ENCODE measurements at places on chromosomes 2 and 18.

DNA sequence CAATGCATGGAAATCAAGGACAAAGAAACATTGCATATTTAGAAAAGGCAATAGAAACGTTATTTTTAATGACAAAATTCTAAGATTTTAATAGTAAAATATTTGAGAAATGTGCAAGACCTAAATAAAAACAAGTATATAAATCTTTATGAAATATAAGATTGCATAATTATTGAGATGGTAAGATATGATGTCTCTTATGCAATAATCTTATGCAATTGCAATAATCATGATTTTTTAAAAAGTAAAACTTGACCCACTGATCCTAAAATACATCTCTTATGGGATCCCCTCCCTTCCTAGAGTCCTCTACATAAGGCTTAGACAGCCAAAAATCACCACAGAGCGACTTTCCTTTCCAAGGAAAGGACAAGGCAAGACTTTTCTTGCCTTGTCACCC is 249.0 kb downstream of the DOK6 start:
- no peak for DNase-seq

GRCh38 chr2:235577404-235578330 is 83.8 kb downstream of the AGAP1 start:
- DNase-seq: peak; percentile 65

DNA sequence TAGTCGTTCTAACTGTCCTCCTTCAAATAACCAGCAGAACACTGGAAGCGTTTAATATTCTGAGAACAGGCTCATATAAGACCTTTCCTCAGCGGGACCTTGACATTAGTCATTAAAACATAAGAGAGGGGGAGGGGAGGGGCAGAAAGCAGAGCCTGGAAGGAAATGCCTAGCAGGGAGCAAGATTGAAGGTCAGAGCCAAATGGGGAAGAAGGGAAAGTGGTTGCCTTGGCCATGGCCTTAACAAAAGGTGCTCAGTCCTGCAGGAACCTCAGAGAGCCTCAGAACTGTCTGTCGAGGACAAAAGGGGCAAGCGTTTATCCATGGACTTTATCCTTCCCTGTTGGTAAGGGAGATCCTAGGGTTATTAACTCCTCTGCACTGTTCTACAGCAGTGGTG is 856 bp upstream of the PLA2R1 start:
- DNase-seq: no peak

GRCh38 chr2:67878743-67879142 is 184.1 kb downstream of the C1D start:
- no peak for DNase-seq

DNA sequence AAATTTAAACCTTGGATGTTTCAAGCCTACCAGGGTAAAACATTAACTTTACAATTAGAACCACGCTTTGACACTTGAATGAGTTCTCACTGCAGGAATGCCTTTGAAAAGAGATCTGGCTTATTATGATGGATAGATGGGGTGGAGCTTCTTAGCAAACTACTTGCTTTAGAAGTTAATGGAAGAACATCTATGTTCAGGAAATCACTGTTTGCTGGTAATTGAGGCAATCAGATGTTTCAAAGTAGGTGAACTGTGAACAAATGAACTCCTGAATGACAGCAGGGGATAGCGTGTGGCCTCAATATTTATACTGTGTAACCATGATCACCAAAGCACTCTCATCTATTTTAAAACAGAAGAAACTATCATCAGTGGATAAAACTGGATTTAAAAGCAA is 383.6 kb downstream of the PIK3C3 start:
- DNase-seq: no peak

GRCh38 chr18:58803978-58804377 is 60.7 kb upstream of the ZNF532 start:
- DNase-seq: no peak

GRCh38 chr2:26561376-26561775 is 79.8 kb downstream of the CIB4 start:
- DNase-seq: no peak

DNA sequence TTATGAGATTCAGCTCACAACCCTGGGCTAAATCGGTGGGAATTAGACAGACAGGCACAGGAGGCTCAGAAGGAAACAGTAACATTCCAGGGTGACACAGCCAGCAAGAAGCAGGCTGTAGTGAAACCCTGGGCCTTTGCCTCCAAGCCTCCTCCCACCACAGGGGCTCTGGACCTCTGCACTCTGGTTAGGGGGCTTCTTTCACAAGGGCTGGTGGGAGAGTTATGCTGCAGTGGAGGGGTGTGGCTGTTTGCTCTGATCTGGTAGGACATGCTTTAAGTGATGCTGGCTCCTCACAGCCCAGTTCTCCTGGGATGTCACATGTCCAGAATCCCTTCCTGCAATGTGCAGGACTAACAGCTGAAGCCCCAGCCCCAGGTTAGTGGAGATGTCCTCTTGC is 109.9 kb downstream of the TGFA start:
- DNase-seq: no peak

DNA sequence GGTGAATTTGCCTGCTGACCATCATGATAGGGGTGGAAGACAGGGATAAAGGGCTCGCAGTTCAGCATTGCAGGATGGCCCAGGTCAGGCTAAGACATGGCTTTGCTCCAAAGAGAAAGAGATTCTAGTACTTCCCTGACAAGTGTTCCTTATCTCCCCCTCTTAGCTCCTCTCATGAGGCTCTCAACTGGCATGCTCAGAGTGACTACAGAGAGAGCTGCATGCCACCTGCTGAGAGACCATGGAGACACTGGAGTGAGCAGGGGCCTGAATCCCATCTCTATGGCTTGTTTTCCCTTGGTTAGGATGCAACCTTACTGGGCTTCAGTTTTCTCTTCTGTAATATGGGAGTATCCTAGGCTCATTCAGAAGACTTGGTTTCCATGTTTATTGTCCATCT is 94.3 kb downstream of the ARHGAP15 start:
- DNase-seq: no peak

DNA sequence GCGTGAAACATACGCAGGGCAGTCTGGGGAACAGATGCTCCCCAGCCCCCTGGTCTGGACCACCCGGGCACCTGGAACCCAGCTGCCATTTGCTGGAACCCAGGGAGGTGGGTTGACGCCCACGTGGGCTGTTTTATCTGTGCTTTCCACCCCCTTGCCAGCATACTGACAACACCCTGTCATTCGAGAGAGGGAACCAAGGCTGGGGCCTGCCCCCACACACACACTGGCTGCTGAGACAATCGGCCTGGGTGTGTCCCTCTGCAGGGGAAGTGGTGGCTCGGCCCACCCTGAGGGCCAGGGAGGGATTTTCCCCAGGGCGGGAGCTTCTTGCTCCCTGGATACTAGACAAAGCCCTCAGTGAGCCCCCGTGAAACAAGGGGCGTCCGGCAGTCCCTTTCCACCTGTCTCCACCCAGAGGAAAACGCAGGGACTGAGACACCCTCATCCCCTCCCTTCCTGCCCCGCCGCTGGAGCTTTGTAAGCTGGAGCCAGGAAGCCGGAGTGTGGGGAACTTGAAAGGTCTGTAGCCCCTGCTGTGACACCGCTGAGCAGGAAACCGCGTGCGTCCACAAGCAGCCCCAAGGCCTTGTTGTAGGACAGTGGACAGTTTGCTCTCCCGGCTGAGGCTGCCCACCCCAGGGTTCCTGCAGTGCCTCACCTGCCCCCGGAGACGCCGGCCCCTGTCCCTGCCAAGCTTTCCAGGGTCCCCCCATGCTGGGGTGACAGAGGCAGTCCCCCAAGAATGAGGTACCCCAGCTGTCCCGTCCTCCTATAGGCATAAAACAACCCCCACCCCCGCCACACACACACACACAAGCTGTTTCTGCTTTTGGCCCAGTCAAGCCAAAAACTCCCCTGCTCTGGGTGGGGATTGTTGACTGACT is 14.1 kb upstream of the KLF11 start:
- peak; percentile 44 for DNase-seq

DNA sequence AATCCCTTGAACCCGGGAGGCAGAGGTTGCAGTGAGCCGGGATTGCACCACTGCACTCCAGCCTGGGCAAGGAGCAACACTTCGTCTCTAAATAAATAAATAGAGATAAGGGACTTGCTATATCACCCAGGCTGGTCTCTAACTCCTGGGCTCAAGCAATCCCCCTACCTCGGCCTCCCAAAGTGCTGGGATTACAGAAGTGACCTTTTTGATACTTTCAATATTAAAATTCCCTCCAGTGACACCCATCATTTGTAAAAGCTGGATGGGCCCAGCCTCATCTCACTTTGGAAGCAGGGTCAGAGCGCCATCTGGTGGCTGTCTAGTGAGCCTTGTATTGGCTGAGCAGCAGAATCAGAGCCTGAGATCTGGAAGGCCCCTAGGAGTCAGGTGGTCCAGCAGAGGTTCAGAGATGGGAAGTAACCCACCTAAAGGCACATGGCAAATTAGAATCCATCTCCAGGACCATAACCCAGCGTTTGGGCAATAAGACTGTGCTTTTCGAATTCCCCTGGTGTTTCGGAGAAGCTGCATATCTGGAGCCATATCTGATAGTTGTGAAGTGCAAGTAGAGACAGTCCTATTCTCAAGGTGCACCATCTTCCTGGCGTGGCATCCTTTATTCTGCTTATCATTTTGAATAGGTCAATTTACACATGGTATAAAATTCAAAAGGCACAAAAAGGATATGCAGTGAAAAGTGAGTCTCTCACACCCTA is 18.3 kb upstream of the SLC35F6 start:
- DNase-seq: peak; percentile 82

DNA sequence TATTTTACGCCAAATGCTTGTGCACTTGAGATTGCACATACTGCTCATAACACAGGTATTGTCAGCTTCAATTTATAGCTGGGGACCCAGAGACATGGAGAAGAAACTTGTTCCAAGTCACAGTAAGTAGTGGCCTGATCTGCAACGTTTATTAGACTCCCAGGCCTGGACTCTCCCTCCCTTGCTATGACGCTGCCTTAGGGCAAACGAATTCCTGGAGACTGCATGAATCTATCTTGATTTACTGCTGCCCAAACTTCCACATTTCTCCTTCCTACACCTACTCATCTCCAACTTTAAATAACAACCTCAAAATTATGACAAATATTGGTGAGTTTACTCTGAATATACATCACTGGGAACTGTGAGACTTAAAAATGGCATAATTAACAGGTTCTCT is 145.1 kb upstream of the CCDC195 start:
- no peak for DNase-seq

GRCh38 chr2:54012538-54013141 is 41.8 kb upstream of the PSME4 start:
- DNase-seq: no peak
